ENCODE measurements at places on chromosomes 3 and 15.

DNA sequence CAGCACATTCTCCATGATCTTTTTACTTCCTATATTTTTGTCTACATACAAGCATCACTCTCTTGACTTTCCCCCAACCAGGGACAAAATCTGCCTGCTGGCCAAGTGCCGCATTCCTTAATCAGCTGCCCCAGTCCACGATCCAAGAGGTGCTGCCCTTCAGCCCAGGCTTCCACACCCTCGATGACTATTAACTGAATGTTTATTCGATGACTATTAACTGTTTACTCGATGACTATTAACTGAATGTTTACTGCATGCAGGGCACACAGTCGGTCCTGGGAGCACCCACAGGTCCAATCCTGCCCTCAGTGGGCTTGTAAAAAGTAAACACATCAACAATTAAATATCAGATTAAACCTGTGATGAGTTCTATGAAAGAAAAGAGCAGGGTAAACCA is 256.9 kb downstream of the ARRDC4 start:
- DNase-seq: no peak

DNA sequence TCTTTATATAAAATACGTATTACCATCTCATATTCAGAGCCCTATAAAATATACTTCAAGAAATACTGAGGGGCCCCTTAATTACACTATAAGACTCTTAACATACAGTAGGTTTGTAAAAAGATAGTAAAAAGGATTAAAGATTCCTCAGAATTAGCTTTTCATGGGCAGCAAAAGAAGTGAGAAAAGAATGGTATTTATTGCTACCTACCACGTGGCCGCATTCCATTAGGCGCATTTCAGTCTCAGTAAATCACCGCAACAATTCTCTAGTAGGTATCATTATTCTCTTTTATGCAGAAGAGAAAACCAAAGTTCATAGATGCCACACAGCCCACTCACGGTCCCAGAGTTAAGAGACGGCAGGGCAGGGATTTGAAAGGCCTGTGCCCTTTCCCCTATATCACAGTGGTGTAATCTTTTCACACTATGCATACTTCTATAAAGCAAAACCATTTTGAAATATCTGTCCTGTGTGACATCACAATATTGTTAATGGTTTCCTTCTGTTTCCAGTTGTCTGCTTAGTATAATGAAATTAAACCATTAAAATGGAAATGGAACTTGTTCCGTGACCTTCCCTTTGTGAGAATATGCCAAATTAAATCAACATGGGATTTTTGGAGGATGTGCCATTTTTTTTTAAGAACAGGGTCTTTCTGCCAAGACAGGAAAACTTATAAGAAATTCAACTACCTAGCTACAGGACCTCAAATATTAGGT is 1072.2 kb downstream of the FHIT start:
- no peak for DNase-seq

- no peak for DNase-seq
Measured at GRCh38 chr3:177377166-177377565, 179.9 kb upstream of the TBL1XR1 start.

GRCh38 chr15:56058986-56059385 is 65.6 kb upstream of the NEDD4 start:
- DNase-seq: no peak

- DNase-seq: no peak
Measured at GRCh38 chr3:87997966-87998365, 60.8 kb downstream of the CGGBP1 start.

DNA sequence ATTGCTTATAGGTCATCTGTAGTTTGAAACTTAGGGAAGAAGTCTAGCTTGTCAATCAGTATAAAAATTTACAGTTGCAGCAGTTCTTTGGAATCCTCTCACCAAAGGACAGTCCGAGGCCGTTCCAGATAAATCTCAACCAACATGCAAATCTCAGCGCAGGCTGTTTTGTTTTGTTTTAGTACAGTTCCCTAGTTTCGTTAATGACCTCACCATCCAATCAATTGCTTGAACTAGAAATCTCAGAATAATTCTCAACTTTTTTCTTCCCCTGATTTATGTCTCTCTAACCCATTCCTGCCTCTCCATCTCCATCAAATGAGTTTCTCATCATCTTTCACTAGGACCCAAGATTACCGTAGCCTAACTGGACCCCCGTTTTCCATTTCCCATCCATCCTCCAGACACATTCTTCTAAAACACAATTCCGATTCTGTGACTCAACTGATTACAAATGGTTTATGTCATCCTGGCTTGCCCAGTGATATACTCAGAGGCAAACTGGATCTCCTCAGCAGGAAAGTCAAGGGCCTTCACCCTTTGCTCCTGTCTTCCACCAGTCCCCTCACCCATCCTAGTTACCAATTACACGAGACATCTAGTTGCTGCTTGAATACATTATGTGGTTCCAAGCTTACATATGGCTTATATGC is 1.3 kb downstream of the SMCO1 start:
- DNase-seq: no peak

DNA sequence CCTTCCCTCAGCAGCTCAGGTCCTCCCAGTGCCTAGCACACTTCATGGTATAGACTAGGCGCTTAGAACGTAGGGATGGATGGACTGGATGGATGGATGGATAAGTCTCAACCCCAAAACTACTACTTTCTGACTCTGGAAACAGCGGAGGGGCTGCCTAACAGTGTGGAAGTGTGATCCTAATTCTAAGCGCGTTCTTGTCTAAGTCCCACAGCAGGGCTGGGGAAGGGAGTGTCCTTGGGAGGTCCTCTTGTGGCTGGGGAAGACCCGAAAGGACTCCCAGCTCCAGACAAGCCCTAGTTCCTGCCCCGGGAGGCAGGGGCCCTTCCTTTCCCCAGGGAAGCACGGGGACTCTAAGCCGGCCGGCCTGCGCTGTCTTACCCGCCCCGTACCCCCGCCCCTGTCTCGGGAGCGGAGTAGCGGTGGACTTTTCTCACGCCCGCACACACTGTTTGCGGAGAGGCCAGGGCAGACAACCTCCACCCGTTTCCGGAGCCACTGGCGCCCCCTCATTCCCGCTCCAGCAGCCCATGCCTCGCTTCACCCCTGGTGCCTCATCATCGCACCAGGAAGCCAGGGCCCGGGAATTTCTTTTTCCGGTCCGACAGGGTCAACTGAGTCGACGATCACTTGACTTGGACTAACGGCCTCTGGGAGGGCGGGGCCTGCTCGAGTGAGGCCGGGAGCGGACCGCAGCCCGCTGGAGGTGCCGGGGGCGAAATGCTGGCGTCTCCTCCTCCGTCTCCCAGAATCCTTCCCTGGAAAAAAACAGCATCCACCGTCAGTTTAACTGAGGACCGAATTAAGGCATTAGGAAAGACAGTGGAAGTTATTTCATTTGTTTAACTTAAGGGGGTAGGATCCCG is 133.3 kb downstream of the TBC1D2B start:
- no peak for DNase-seq

DNA sequence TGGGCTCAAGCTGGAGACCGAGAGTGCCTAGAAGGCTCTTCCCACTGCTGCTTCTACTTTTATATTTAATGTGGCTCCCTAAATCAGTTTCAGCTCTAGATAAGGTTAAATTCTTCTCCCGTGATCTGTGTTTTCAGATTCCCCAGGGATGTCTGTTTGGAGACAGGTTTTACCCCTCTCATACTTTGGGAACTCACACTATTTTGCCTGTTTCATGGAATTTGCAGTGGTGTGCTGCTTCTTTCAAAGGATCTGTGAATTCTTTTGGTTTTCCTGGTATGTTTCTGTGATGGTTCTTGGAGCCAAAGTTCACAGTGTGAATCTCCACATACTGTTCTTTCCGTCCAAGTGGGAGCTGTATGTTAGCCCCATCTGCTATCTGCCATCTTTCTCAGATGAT is 238.3 kb upstream of the SLITRK3 start:
- no peak for DNase-seq

GRCh38 chr3:104510131-104510849 is 856.4 kb upstream of the ALCAM start:
- no peak for DNase-seq

- DNase-seq: no peak
Measured at GRCh38 chr3:197303452-197303851, 5.0 kb upstream of the DLG1 start.

DNA sequence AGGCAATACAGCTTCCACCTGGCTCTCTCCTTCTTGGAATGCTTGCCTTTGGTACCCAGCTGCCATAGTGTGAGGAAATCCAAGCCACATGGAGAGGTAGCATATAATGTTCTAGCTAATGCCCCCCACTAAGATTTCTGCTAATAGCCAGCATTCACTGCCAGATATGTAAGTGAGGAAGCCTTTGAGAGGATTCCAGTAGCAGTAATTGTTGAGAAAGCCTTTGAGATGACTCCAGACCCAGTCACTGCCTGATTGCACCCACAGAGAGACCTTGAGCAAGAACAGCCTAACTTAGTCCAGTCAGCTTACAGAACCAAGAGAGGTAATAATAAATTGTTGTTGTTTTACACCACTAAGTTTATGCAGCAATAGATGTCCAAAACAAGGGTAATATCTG is 63.1 kb downstream of the STRIT1 start:
- no peak for DNase-seq

DNA sequence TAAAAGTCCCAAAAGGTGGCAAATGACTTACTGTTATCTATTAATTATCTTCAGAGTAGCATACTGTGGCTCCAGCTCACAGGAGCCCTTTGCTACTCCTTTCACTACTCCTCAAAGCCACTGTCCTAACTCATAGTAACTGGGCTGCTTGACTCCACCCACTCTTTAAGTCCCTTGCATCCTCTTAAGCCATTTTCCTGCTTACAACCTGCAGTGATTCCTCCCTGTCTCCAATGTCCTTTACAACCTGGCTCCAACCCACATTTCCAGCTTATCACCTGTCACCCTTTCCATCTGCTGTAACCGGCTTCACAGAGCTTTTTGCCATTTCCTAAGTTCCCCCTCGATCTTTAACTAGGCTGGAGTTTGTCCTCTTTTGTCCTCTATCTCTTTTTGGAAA is 388.1 kb downstream of the FGF12 start:
- DNase-seq: no peak

DNA sequence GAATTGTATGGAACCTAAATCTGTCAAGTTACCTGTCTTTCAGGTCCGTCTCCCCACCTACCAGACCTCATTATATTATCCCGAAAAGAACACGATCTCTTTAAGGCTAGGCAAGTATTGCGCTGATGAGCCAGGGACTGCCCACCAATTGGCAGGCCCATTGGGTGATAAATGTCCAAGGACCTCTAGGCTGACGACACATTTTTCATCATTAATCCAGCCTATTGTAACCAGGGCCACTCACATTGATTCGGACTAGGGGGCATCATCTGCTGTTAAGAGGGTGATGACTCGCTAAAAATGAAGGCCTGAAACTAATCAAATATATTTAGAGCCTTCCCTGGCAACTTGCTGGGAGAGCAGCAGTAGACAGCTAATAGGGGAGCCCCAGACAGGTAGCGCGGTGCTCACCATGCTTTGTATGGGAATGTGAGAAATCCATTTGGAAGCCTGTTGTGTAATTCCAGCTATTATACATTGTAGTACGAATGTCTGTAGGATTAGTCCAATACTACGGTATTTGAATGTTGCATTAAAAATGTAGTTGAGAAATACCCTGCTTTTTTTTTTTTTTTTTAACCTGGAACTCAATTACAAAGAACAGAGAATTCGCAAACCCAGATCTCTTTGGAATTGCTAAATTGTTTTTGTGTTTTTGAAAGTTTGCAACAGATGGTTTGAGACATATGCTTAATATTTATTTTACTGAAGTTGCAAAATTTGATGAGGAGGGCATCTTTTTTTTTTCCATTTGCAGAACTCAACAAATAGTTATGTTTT is 156.1 kb downstream of the ROBO2 start:
- DNase-seq: no peak

DNA sequence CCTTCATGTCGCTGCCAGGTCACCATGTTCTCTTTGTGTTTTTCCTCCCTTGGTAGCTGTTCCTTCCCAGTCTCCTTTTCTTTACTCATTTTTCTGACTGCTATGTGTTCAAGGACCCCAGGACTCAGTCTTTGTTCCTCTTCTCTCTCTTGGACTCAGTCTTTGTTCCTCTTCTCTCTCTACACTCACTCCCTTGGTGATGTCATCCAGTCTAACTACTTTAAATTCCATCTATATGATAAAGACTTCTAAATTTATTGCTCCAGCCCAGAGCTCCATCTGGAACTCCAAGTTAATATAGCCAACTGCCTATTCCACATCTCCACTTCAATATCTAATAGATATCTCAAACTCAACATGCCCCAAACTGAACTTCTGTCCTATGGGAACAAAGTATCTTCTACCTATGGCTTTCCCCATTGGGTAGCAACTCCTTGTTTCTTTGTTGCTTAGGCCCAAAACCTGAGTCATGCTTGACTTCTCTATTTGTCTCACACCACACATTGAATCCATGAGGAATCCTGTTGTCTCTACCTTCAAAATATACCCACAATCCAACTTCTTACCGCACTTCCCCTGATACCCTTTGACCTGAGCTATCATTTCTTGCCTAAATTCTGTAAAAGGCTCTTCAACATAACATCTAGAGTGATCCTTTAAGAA is 4.9 kb upstream of the DYNC1LI1 start:
- no peak for DNase-seq

GRCh38 chr3:47016934-47017435 is 37.5 kb downstream of the NBEAL2 start:
- no peak for DNase-seq

GRCh38 chr3:31004025-31004678 is 109.7 kb upstream of the GADL1 start:
- DNase-seq: no peak

- no peak for DNase-seq
Measured at GRCh38 chr3:123791898-123792297, 92.2 kb downstream of the MYLK start.

- no peak for DNase-seq
Measured at GRCh38 chr3:111531446-111531845, 10.6 kb upstream of the CD96 start.

GRCh38 chr15:93451265-93451664 is 362.3 kb upstream of the RGMA start:
- no peak for DNase-seq

DNA sequence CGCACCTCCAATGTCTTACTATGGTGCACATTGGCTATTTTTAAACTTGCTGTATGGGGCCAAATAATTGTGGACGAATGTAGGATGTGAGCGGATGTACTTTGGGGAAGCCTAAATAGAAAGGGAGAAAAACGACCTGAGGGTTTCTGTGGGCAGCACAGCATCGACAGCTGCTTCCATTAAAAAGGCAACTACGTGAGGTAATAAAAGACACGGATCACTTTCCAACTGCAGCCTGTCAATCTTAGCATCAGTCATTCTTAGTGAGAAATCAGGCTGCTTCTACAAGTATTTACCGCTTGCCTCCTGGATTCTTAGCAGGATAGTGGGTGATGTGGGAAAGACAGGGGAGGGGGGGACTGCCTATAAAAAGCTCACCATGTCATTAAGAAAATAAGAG is 186.7 kb upstream of the SLC2A2 start:
- no peak for DNase-seq

- DNase-seq: no peak
Measured at GRCh38 chr3:159796744-159797143, 191.9 kb upstream of the IL12A start.

- DNase-seq: no peak
Measured at GRCh38 chr15:67736810-67737209, 88.5 kb upstream of the SKOR1 start.
